Left lung (tissue), 14 donors: ENCODE measurements at places on chromosomes 3 and 15. TPM values are rescaled to one million over a fixed set of nuclear protein-coding genes. Genes with fewer than 3 reads are reported as not detected.
A peak's percentile ranks its signal among the peaks of the same experiment; 100 is the strongest.

- no peaks in the 10 kb centered on the region for H3K27me3 ChIP-seq
- no peak for DNase-seq
- peaks cover 16% of the 10 kb centered on the region for H3K4me1 ChIP-seq
- H3K4me3 ChIP-seq = no peak overlapping the region
- no peaks in the 10 kb centered on the region for H3K36me3 ChIP-seq
Measured at GRCh38 chr15:69749797-69750196, 297.2 kb downstream of the RPLP1 start.

DNA sequence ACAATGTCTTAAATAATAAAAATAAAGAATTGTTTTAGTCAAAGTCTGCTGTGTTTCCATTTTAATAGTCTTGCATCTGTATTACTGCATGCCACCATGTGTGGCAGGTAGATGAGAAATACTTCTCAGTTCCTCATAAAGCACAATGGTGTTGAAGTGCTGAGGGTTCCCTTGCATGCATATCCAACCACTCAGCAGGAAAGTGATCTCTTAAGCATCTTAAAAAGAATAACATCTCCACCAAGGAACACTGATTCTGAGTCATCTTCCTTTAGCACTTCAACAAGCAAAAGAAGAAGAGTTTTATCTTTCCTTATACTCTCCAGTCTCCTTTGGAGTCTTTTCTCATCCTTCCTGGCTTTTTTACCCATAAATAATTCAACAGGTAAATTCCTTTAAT, 602.0 kb downstream of the TBL1XR1 start:
- no peak for DNase-seq
- H3K4me1 ChIP-seq = no peaks in the 10 kb centered on the region
- H3K27ac ChIP-seq = no peak overlapping the region
- H3K27me3 ChIP-seq = no peaks in the 10 kb centered on the region
- no peaks in the 10 kb centered on the region for H3K36me3 ChIP-seq

Gene BMF
- 16.2 TPM for total RNA-seq

Gene HTR3E
- total RNA-seq = not detected

- DNase-seq = no peak
- no peaks in the 10 kb centered on the region for H3K4me1 ChIP-seq
- no peaks in the 10 kb centered on the region for H3K27me3 ChIP-seq
Measured at GRCh38 chr3:60301142-60301541, 950.1 kb downstream of the FHIT start.

DNA sequence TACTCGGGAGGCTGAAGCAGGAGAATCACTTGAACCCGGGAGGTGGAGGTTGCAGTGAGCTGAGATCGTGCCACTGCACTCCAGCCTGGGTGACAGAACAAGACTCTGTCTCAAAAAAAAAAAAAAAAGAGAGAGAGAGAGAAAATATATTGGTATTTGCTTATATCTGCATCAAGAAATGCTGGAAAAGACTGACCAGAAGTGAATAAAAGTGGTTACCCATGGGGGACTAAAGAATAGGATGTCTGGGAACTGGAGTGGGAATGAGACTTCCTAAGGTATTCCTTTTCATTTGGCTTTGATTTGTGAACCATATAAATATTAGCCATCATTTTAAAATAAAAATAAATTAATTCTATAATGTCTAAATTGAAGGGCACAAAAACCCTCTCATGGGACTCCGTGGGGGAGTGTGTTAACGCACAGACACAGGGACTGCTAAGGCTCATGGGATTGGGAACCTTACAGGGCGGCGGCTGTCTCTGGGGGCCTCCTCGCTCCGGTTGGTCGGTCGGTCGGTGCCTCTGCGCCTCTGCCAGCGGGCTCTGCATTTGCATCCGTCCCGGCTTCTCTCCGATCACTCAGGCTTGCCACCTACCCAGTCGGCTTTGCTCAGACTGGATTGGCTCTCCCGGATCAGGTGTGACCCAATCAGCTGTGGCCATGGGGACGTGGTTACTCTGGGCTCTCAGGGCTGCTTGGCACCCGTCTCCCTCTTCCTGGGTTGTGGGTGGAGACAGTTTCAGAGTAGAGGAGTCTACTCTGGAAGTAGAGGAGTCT, 12.7 kb upstream of the TSPAN3 start:
- peaks cover 5% of the 10 kb centered on the region for H3K4me1 ChIP-seq
- no peak overlapping the region for H3K27ac ChIP-seq
- DNase-seq = peak; percentile 66
- no peaks in the 10 kb centered on the region for H3K27me3 ChIP-seq
- H3K36me3 ChIP-seq = no peaks in the 10 kb centered on the region
